ENCODE measurements at places on chromosomes 4 and X.

DNA sequence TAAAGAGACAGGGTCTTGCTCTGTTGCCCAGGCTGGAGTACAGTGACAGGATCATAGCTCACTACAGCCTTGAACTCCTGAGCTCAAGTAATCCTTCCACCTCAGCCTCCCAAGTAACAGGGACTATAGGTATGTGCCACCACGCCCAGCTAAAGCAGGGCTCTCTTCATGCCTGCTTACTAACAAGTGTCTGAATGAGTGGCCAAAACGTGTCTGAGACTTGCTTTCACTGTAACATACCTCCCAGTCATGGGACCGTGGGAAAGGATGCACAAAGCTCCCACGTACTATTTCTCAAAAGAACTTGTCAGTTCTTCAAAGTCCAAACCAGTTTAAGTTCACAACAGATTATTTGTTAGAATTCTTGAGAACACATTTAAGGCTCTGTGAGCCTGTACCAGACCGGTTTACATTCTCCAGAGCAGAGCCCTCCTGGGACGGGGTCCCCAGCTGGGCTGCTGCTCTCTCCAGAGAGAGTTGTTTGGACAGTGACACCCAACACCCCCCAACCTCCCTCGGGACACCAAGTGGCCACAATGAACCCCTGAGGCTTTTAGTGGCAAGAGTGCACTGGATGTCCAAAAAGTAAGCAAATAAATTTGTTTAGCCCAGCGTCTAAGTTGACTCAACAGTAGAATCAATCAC is 24.1 kb downstream of the SH3KBP1 start:
- DNase-seq, result no peak

DNA sequence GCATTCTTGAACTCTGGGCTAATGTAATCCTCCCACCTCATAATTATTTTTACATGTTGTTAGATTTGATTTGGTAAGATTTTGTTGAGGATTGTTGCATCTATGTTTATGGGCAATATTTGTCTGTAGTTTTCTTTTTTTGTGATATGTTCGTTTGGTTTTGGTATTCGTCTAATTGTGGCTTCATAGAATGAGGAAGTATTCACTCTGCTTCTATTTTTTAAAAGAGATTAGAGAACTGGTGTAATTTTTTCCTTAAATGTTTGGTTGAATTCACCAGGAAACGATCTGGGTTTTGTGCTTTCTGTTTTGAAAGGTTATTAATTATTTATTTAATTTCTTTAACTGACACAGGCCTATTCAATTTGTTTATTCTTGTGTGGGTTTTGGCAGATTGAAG is 161.2 kb upstream of the NUDT6 start:
- DNase-seq, result no peak

GRCh38 chr4:16415751-16416150 is 189.5 kb upstream of the TAPT1 start:
- DNase-seq, result no peak

- DNase-seq, result no peak
These were observed 25.1 kb downstream of the UGDH start for GRCh38 chr4:39502019-39502663.

DNA sequence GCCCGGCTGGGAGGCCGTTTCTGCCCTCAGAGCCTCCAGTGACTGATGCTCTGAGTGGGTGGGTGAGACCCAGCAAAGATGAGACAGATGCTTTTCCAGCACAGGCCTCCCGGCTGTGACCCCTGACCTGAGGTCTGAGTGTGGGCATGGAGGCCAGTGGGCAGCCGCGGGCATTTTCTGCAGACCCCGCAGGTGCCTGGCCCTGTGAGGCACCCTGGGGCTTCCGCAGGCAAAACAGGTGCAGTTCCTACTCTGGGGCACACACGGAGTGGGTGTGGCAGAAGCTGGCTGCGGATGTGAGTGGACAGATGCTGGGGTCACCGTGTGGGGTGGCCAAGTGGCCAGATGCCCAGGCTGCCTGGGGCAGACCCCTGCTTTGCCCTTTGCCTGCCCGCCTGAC is 14.8 kb downstream of the HTRA3 start:
- DNase-seq, result no peak

DNA sequence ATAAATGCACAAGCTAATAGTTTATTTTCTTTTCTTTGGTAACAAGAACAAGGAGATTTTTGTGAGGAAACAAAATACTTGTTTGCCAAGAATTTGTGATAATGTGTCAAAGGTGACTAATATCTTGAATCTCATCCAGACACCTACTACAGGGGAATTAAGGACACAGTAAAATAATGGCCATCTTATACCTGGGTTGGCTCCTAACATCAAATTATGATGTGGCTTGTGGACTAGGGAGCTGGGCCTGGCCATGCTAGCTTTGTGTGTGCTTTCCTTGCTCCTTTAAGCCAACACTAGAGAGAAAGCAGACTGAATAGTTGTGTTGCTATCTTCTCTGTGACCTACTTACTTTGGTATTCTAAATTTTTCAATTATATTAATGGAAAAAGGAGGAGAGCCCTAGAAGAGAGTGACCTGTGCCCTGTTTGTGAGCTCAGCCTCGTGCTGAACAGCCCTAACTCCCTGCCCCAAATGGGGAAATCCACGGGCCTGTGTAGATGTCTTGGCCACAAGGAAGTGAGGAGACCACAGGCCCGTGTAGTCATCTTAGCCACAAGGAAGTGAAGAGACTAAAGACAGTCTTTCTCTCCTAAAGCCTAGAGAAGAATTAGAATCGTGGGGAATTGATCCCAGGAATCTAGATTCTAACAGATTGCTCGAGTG is 23.3 kb downstream of the ARHGAP24 start:
- no peak for DNase-seq

DNA sequence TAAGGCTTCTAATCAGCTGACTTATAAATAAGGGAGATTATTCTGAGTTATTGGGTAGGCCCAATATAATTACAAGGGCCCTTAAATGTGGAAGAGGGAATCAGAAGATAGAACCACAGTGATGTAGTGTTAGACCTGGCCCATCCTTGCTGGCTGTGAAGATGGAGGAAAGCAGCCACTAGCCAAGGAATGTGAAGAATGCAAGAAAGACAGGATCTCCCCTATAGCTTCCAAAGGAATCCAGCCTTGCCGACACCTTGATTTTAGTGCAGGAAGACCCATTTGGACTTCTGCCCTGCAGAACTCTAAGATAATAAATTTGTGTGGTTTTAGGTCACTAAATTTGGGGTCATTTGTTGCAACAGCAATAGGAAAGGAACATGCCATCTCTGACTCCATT is 150.6 kb downstream of the SPATA18 start:
- DNase-seq, result no peak

DNA sequence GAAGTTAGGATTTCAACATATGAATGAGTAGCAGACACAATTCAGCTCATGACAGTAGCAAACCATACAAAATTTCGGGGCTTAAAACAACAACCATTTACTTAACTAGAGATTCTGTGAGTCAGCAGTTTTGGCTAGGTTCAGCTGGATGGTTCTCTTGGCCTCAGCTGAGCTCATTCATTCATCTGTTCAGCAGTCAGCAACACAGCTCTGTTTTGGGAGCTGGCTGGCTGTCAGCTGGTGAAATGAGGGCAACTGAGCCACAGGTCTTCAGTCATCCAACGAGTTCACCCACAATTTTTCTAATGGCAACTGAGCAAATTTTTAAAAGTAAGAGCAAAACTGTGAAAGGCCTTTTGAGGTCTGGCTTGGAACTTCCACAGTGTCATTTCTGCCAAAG is 2005.1 kb upstream of the AGA start:
- no peak for DNase-seq

GRCh38 chr4:42262701-42263490 is 110.4 kb upstream of the BEND4 start:
- no peak for DNase-seq

DNA sequence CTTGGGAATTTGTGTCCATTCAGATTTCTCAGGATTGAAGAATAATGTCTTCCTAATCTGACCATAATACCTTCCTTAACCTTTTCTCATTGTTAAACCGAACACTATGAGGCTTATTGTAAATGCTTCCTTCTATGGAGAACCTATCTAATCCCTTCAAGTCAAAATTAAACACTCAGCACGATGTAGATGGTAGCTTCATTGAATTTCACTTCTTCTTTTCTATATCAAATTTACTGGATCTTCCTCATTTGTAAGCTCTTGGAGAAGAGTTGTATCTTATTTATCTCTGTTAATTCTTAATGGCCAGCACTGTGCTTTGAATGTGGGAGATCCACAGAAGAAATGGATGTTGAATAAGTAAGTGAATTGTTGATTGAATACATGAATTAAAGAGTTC is 109.0 kb upstream of the RAPGEF2 start:
- DNase-seq, result no peak

- DNase-seq, result no peak
These were observed 125.0 kb upstream of the PDLIM3 start for GRCh38 chr4:185660340-185660739.

DNA sequence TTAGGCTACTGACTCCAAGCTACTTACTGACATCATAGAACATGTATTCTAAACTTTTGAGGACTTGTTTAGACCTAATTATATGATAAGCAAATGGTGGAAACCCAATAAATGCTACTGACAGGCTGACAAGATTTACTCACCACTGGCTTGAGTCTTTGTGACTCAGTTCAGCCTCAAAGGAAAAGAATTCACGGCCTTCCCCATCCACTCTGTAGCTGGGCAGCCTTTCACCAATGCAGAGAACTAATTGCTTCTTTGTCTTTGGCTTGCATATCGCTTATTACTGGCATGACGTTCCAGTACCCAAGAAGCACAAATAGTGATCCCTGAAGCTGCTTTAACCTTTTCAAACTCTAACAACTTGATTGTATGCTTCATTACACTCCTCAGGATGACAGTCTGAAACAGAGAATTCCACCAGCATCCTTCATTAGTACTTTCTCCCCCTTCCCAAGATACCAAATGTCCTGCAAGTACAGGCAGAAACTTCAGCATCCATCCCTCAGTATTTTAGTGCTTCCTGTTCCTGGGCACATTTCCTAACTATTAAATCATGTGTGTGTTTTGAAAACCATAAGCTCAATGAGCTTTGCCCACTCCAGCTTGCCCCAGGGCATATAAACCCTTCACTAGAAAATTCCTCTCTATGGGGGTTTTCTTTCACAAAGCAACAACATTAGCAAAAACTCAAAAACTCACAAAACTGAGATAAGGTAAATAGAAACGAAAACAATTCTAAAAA is 298.1 kb upstream of the SLC7A11 start:
- DNase-seq, result no peak

DNA sequence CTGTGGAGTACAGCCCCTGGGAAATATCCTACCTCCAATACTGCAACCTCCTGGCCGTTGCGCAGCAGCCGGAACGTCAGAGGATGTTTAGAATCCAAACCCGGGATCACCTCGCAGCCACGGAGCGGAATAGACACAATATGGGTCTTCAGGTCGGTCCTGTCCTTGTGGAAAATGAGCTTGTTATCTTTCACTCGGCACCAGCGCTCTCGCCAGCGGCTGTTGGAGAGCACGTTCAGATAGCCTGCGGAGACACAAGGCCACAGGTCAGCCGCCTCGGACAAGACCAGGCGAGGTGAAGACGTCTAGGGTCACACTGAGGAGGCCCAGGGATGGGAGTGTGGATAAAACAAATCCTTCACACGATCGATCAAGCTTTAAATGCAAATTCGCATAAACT is 139.3 kb downstream of the AFAP1 start:
- DNase-seq, result no peak

- no peak for DNase-seq
These were observed 26.9 kb downstream of the ASB9 start for GRCh38 chrX:15242899-15243555.

DNA sequence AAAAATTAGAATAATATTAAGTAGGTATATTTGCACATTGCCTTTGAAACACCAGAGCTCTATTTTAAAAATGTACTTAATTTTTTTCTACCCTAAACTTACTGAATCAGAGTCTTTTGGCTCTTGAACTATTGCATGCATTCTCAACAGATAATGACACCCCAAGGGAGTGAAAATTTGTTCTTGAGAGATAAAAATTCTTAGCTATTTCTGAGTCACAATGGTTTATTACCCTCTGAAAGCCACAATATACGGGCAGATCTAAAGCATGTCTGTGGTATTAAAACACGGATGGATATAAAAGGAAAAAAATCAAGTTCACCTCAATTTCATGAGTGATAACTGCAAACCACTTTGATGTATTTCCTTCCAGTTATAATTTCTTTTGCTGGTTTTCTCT is 636.3 kb upstream of the FTHL17 start:
- DNase-seq, result no peak

GRCh38 chr4:151745481-151746231 is 15.2 kb downstream of the GATB start:
- DNase-seq, result no peak

GRCh38 chrX:332496-332860 is 13.9 kb upstream of the GTPBP6 start:
- no peak for DNase-seq

GRCh38 chr4:170446782-170447181 is 357.0 kb upstream of the AADAT start:
- no peak for DNase-seq

GRCh38 chr4:63786171-63786570 is 623.1 kb downstream of the TECRL start:
- no peak for DNase-seq

- DNase-seq, result no peak
These were observed 102.6 kb downstream of the IQCM start for GRCh38 chr4:149713031-149713430.

DNA sequence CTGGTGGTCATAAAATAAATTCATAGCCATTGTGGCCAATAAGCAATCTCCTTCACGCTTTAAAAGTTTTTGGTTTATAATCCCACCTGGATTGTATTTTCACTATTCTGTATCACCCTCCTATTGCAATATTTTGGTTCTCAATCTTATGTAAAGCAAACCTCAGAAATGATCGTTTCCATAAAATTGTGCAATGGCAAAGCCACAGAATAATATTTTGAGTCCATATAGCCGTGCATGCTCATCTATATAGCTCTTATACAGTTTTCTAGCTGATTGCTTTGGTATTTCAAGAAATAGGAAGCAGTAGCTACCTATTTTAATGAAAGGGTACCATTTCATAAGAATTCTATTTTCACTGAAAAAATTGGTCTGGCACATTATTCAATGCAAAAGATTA is 10.0 kb upstream of the HAND2 start:
- DNase-seq, result no peak

GRCh38 chrX:119488749-119489148 is 20.5 kb downstream of the SLC25A5 start:
- no peak for DNase-seq

DNA sequence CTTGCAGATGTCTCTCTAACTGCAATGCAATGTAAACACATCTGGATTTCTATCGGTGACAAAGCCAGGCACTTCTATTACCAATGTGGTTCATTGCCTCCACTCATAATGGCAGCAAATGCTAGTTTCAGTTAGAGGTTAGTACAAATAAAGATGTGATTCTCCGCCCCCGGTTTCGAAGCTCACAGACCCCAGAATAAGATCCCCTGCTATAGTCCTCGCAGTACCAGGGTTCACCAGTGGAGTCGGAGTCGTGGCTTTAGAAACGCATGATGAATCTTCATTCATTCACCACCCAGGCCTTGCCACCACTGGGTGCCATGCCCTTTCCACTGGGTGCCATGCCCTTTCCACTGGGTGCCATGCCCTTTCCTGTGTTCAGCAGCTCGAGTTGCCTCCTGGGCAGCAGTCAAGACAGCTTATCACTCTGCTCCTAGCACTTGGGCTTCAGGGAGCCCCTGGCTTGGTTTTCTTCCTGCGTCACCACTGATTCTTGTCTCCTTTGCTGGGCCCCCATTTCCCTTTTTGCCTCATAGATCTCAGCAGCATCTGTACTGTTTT is 3.5 kb upstream of the NAA10 start:
- DNase-seq, result no peak
